Kidney capillary endothelial cell (primary cell): ENCODE measurements at places on chromosomes 12 and 14.

DNA sequence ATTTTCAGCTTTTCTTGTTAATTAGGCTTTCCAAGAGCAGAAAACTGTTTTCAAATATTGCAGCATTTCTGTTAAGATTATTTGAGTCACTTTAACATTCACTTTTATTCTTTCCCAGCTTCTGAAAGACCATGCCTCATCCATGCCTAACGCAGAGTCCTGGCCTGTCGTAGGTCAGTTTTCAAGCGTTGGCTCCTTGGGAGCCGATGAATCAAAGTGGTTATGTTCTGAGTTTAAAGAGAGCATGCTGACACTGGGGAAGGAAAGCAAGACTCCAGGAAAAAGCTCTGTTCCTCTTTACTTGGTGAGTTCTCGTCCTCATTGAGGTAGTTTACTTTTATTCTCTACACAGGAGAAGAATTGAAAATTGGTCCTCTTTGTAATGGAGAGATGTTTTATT, 33.1 kb downstream of the TDP1 start:
- no peak for DNase-seq

GRCh38 chr14:56798447-56799342, 11.6 kb downstream of the OTX2 start:
- DNase-seq: no peak

GRCh38 chr14:64185184-64185583, 109.0 kb downstream of the ESR2 start:
- DNase-seq: no peak

DNA sequence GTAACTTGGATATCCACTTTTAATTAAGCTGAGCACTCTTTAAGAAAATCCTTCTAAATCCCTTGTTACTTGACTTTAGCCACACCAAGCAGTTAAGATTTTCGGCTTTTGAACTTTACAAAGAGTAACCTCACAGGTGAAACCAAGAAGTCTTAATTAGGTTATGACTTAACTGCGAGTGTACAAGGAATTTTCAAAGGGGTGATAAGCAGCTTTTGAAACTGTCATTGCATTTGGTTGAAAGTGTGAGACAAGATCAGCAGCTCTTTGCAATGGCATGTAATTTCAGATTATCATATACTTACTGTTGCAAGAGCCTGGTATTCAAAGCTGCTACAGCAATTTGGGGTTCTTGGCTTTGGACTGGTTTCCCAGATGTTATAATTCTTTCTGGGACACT, 137.5 kb downstream of the TMEM117 start:
- no peak for DNase-seq

DNA sequence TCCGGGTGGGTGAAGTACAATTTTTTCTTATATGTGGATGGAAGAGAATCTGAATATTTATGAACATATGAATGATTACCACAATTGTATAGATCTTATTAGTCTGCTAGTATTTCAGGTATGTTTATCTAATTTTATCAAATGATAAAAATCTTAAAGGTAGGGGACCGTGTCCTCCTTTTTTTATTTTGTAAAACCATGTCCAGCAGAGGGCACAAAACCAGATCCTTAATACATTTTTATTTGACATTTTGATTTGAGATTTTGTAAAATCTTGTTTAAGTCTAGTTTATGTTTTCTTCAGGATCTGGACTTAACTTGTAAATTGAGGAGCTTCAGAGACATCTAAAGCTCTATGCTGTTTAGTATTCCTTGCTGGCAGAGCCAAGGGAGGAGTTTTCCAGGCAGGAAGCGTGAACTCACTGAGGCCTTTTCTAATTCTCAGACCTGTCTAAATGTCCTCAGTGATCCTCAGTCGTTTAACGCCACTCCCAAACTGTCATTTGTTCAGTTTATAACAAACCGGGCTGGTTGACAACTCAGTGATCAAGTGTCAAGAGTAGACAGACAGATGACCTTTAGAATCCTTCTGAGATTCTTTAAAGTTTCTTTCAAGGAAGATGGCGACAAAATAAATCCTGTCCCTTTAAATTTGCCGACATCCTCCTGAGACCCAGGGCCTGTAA, 263.9 kb downstream of the KTN1 start:
- no peak for DNase-seq
